Pons (tissue), 1 donor: ENCODE measurements at places on chromosomes 2 and 18.

DNA sequence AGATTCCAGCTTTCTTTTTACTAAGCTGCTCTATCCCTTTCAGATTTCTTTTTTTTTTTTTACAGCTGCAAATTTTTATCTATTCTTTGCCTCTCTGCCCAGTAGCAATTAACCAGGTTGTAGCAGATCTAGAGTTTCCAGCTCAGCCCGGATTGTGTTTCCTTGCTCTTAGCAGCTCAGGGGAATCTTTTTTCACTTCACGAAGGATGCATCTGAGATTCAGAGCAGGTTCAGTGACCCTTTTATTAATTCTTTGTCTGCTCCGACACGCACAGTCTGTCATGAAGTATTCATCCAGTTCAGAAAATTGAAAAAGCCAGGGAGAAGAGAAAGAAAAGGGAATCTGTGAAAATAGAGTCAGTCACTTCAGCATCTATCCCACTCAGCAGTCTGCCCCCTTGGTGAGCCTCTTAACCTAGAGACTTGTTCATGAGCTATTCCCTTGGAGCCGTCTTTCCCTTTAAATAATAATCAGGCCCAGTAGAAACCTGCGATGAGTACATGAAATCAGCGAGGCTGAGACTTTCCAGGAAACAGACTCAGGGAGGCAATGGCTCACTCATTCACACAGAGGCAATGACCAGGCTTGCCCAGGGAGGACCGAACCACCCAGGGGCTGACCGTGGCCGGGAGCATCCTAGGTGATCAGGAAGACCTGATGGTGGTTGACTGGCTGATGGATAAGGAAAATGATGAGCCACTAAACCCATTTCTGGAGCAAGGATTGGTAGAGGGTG lies 103.4 kb upstream of the ITGA6 start:
- no peak for DNase-seq

- no peak for DNase-seq
These were observed 7.7 kb downstream of the KCNF1 start for GRCh38 chr2:10919410-10919770.

DNA sequence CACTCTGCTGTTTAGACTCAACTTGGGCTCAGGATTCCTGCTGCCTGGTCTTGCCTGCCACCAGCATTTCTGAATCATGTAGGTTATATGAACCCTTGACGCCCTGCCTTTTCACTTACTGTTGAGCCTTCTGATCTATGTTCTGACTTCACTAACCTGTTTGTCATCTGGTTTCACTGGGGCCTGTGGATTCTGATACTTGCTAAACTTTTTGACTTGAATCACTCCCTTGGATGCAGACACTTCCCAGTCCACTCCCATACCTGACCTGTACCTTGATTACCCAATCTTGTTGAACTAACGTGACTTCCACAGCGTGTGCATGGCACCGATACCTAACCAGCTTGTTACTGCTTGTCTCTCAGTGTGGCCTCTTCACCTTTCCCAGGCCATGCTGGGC lies 35.6 kb upstream of the SPAG16 start:
- DNase-seq, result no peak

DNA sequence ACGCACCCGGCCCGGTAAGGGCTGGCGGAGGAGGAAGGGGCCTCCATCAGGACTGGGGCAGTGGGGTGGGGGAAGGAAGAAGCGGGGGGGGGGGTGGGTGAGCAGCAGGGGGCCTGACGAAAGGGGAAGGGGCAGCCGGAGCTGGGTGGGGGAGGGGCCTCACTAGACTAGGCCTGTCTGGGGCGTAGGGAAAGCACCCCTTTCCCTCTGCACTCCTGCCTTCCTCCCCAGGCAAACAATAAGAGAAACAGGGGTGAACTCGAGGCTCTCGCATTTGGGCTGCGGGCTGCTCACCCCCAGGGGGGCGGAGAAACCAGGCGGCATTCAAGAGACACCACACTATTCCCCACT lies 82.7 kb upstream of the POMC start:
- no peak for DNase-seq

DNA sequence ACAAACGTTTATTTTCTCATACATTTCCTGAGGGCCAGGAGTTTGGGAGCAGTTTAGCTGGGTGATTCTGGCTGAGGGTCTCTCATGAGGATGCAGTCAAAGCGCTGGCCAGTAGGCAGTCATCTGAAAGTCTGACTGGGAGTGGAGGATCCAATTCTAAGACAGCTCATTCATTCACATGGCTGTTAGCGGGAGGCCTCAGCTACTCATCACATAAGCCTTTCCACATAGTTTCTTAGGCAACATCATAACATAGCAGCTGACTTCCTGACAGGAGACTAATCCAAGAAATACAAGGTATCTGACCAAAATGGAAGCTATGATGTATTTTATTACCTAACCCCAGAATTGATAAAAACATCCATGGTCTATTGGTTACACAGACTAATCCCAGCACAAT lies 2.9 kb upstream of the MRPL44 start:
- DNase-seq, result no peak

GRCh38 chr18:6807515-6808257 lies 78.2 kb downstream of the ARHGAP28 start:
- no peak for DNase-seq

DNA sequence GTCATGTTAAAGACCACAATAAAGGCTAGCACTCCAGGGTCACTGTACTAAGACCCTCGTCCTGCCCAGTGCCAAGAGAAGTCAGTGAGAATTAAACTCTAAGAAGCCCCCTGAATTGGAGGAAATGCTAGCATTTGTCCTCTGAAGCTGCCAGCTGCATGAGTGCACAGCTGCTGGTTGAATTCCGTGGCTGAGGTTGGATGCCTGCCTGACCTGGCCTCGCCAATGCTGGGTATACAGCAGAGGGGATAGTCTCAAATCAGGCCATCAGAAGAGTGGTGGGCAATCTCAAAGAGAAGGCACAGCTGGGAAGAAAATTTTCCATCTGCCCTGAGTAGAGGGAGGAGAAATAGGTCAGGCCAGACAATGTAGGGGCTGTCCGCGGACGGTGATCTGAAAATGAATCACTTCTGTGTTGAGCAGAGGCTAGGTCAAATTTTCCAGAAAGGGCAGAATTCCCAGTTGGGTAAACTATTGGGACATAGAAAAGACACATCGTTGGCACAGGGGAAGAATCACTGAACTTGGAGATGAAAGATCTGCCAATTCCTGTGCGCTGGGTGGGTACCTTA lies 110.5 kb upstream of the AGAP1 start:
- DNase-seq, result peak; percentile 50
